NK-92 treated with Interleukin-12 subunit alpha and Interleukin-12 subunit beta, amount 100 ng/mL, for 24 hours (cell line): ENCODE measurements at places on chromosomes 6 and 20.

- DNase-seq = no peak
These were observed 492.4 kb upstream of the CDH4 start for GRCh38 chr20:60759651-60760050.

DNA sequence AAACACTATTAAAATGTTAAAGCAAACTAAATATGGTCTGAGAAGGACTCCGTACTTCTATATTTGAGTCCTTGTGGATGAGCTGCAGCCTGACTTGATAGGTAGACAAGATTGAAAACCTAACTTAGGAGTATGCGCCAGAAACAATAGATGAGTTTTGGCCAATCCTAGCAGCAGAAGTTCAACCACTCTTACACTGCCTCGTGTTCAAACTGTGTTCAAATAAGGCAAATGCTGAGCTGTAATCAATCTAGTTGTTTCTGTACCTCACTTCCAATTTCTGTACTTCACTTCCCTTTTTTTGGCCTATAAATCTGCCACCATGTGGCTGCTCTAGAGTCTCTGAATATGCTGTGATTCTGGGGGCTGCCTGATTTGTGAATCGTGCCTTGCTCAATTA is 13.2 kb upstream of the SERINC1 start:
- no peak for DNase-seq

DNA sequence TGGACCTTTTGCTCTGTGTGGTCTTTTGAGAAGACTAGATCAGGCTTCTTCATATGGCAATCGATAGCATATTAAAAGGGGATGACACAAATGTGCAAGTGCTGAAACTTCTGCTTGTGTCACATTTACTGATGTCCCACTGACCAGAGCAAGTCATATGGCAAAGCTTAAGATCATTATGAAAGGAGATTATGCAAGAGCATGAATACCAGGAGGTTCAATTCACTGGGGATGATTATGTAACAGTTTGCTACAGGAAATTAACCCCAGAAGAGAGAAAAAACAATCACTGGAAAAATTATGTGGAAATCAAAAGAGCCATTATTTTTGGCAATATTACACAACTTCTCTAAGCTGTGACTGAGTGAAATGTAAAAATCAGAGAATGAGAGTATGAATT is 13.7 kb upstream of the PRDM13 start:
- no peak for DNase-seq

- no peak for DNase-seq
These were observed 1.5 kb upstream of the COL9A3 start for GRCh38 chr20:62815066-62815991.

GRCh38 chr6:107957308-107957908 is 600 bp downstream of the SEC63 start:
- peak; percentile 36 for DNase-seq

- DNase-seq = no peak
These were observed 38.9 kb downstream of the CDH22 start for GRCh38 chr20:46269372-46269771.

DNA sequence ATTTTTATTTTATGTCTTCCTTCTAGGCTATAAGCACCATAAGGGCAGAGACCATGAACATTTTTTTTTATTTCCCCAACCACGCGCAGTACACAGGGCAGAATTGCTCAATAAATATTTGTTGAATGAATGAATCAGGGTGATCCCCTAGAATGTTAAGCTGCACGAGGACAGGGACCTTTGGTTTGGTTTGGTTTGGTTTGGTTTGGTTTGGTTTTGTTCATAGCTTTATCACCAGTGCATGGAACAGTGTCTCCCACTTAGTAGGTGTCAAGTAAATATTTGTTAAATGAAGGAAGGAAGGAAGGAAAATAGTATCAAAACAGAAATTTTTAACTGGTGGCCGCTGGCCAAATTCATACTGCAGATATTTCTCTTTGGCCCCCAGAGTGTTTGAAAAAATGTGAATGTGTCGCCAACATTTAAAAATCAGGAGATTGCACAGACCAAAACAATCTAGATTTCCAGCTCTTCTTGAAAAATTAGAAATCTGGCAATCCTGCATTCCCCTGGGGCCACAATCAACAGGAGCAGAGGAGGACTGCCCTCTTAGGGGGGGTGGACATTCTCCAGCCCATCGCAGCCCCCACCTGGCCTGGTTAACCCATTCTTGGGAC is 205.3 kb downstream of the EYA2 start:
- DNase-seq = no peak

DNA sequence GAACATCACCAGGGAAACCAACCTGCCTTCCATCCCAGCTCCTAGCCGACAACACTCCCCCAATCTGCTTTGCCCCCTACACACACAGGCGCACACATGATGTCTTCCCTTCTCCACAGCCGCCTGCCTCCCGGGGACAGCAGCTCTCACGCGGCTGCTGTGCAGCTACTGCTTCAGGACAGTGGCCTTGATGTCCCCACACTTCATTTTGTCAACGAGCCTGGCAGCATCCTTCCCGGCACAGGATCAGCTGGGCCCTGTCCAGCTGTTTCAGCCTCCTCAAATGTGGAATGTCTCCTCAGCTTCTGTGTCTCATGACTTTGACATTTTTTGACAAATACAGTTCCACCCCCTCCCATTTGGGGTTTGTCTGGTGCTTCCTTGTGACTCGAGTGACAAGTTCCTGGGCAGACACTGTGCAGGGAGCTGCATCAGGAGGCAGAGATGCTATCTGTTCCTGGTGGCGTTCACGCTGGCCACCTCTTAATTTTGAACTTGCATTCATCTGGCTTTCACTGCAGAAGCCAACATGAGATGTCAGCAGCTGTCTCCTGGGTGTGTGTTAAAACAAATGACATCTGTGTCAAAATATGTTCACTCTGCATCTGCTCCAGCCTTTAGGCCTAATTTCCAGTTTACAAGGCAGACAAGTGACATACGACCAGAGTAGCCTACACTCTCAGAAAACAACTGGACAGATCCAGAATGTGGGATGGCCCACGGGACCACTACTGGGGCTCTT is 57.2 kb downstream of the GINS1 start:
- DNase-seq = no peak

- DNase-seq = no peak
These were observed 64.5 kb downstream of the JAG1 start for GRCh38 chr20:10609276-10609675.

- DNase-seq = no peak
These were observed 18.9 kb upstream of the DSN1 start for GRCh38 chr20:36792422-36792821.

GRCh38 chr6:14729129-14729871 is 516.6 kb upstream of the JARID2 start:
- DNase-seq = no peak

- no peak for DNase-seq
These were observed 395.1 kb upstream of the CNR1 start for GRCh38 chr6:88561034-88561953.

DNA sequence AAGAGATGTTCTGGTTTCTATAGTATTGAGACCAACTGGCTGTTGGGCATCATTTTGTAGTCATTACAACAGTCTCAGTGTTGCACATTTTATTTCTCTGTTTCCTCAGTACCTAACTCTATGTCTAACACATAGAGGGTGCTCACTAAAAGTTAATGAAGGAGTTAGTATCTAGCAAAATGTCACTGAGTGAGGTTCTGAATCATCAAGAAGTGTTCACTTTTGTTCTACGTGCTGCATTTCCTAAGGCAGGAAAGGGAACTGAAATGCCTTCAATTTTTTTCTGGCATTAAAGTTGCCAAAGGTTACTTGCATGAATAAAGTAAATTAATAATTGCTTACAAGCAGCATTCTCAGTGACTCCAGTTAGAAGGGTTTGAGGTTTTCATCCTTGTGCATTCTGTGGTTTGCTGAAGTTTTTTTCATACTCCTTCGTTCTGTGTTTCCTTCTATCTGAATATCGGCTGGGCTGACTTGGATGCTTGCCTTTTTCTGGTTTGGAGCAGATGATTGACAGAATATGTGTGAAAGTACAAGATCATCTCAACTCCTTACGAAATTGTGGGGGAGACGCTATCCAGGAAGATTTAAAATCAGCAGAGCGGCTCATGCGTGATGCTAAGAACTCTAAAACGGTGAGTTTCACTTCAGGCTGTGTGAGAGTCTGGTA is 114.5 kb upstream of the SCGN start:
- DNase-seq = no peak

DNA sequence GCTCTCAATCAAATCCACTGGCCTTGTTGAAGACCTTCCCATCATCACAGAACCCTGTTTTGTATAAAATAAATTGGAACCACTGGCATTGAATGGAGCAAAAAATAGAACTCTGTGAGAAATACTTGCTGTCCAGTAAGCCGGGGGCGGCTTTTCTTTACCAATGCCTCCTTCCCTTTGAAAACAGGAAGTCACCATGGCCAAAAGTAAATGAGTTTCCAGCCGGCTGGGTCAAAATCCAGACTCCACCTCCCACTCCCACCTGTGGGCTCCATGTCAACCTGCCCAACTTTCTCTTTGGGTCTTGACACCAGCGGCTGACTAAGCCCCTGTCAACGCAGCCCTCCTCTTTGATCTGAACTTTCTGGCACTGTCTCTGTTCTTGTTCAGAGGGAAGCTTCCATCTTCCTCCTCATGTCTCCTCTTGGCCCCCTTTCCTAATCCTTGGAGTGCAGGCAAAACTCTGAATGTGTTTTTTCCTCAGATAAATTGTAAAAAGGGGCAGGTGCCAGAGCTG is 95.2 kb downstream of the TFAP2C start:
- DNase-seq = no peak

DNA sequence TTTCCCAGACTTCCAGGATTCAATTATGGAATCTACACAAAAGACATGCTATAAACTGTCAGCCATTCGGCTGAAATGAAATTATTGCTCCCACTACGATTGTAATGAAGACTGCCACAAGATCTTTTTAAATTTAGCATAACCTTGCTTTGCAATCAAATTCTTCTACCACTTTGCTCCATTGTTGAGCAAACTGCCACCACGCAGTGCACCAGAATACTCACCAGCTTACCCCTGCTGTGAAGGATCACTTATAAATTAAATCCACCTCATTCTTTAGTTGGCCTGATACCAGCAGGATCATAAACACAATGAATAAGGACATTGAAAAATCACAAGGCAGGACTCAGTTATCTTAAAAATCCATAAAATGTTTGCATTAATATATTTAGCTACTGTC is 151.8 kb upstream of the PRND start:
- DNase-seq = no peak

DNA sequence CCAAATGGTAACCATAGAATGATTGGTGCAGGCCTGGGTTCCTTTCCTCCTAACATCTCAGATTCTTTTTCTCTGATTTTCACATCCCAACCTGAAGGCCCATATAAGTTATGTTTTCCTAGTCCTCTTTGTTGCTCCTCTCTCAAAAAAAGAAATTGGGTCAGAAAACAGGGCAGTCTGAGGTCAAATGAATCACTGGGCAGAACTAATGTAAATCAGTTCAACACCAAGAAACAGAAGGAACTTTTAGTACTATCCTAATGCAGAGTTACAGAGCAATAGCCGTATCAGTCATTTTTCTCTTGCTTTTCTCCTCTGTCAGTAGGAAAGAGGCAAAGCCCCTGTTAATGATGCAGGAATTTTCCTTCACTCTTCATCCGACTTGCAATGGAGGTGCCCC is 11.0 kb upstream of the TPD52L1 start:
- DNase-seq = no peak

GRCh38 chr6:56400273-56400672 is 152.9 kb upstream of the COL21A1 start:
- DNase-seq = no peak

DNA sequence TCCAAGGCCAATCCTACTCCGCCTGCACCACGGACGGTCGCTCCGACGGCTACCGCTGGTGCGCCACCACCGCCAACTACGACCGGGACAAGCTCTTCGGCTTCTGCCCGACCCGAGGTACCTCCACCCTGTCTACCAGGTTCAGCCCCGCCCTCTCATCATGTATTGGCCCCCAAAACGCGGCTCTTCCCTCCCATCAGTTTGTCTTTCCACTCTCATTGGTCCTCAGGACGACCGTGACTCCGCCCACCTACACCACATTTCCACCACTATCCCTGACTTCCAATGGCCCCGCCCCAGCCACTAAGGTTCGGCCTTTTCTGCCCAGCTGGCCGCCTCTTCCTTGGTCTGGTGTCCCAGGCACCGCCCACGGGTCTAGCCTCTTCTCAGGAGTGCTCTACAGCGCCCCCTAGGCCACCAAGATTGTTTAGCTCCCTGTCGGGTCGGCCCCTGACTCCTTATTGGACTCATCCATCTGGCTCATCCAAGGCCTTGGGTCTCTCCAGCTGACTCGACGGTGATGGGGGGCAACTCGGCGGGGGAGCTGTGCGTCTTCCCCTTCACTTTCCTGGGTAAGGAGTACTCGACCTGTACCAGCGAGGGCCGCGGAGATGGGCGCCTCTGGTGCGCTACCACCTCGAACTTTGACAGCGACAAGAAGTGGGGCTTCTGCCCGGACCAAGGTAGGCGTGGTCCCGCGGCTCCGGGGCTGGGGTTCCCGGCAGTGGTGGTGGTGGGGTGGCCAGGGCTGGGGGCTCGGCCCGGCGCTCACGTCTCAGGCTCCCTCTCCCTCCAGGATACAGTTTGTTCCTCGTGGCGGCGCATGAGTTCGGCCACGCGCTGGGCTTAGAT is 3.1 kb downstream of the MMP9 start:
- no peak for DNase-seq

DNA sequence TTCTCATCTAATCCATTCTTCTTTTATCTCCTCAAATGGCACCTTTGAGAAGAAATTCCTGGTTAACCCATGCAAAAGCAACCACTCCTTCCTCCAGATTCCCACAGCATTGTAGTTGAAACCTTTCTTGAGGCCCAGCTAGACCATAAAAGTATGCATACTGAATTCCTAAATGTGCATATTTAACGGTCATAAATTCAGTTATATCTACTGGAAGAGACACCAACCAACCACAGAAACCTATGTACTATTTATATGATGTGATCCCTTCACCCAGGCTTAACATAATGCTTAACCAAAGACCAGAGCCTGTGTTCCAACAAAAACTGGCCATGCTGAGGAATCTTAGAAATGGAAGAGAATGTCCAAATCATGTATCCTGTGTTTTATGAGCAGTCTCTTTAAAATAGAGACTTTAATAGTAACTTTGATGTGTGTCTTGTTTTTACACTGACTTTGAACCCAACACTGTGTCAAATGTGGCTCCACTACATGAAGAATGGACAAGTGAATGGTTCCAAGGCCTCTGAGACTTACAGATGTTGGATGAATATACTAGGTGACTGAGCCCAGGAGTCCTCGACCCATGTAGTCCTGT is 11.4 kb upstream of the TAF8 start:
- DNase-seq = no peak

- DNase-seq = no peak
These were observed 118.6 kb downstream of the LY86 start for GRCh38 chr6:6707143-6707542.

- DNase-seq = no peak
These were observed 99.4 kb upstream of the RAB32 start for GRCh38 chr6:146444189-146444588.

DNA sequence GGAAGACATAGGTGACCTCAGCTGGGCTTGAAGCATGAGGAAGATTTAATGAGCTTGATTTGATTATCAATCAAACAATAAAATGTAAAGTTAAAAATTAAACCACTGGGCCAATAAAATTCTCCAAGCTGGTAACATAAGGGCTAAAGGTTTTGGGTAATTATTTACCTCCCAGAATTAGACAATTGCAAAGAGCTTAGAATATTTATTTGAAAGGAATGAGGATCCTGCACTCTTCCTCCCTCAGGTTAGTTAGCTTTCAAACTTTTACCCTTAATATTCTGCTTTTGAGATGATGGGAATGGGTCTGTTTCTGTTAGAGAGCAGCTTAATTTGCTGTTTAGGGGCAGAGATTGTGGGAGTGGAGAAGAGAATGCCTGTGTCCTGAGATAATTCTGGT is at the start of gene SLC17A4:
TSS of gene SLC17A4 (plus strand) at position 208 of the 400 bp plus-strand sequence. CDS start 7,221 bp downstream, outside the sequence.
- DNase-seq = no peak

- DNase-seq = no peak
These were observed 41.7 kb downstream of the LBP start for GRCh38 chr20:38387953-38388352.

- no peak for DNase-seq
These were observed 486.1 kb upstream of the BTBD3 start for GRCh38 chr20:11431621-11432020.
